Fibroblast of mammary gland (primary cell): ENCODE measurements at places on chromosomes 1 and 21.

- DNase-seq: peak; percentile 85
These were observed 5.5 kb downstream of the AZIN2 start for GRCh38 chr1:33086384-33086850.

DNA sequence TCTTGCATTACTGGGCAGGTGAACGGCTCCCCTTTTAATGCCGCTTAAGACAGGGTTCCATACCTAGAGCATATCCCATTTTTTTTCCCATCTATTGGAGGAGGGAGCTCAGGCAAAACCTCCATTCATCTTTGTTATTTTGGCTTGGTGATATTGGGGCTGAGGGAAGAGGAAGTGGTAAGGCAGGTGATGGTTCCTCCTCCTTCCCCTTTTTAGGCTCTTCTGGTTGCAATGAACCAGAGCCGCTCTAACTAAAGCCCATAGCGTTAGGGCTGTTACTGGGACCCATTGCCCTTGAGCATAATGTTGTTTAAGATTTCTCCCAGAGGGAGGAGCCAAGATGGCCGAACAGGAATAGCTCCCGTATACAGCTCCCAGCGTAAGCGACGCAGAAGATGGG, 21.1 kb downstream of the PYHIN1 start:
- no peak for DNase-seq

- no peak for DNase-seq
These were observed 22.8 kb downstream of the CYYR1 start for GRCh38 chr21:26550326-26550725.

- DNase-seq: no peak
These were observed 10.0 kb downstream of the DRAXIN start for GRCh38 chr1:11701551-11701961.

GRCh38 chr1:221025501-221025900, 146.3 kb downstream of the HLX start:
- peak; percentile 43 for DNase-seq

GRCh38 chr1:67465375-67465774, 35.2 kb upstream of the SERBP1 start:
- no peak for DNase-seq

- no peak for DNase-seq
These were observed 39.0 kb downstream of the PIK3CD start for GRCh38 chr1:9690440-9691107.

DNA sequence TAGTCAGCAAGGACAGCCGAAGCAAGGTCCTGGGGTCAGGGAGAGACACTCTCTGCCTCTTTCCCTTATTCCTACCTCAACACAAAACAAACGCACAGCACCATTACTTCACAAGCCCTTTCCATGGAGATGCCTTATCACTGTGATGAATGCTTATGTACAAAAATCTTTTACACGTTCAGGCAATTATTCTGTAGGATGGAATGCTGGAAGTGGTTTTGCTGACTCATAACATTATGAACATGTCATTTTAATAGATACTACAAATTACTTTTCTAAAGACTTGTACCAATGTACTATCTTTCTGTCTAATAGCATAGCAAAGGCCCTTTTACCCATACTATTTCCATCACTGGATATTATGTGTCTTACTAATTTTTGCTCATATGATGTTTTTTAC, 98.4 kb downstream of the TTLL7 start:
- DNase-seq: peak; percentile 67

GRCh38 chr1:99218999-99219398, 45.3 kb upstream of the PLPPR4 start:
- DNase-seq: no peak

DNA sequence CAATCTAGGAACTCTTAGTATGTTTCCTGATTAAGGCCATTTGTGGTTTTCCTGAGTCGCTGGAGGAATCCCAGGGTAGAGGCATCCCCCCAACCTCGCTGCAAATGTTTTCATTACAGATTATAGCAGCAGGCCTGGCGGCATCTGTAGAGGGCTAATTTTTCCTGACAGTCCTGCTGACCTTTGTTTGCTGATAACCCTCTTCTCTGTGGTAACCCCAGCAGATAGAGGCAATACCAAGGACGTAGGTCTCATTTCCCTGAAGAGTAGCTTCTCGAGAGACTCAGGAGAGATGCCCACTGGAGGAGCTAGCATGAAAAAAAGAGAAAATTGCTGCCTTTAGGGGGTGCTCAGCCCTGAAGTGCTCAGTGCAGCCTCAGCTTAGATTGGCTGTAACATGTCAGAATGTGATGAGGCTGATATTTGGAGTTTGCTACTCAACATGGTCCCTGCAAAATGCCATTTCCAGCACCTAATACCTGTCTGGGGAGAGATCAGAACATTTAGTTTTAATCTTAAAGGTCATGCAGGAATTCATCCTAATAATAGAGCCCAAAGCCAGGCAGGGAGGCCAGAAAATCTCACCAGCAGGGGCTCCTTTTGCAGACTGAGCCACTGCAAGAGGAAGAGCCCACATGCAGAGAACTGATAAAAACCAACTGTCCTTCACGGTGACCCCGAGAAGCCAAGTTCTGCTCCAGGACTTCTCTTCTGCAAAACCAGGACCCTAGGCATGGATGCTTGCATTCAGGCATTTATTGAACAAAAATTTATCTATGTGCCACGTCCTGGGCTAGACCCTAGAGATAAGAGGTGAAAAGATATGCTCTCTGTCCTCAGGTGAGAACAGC, 184.5 kb downstream of the KAZN start:
- DNase-seq: no peak

DNA sequence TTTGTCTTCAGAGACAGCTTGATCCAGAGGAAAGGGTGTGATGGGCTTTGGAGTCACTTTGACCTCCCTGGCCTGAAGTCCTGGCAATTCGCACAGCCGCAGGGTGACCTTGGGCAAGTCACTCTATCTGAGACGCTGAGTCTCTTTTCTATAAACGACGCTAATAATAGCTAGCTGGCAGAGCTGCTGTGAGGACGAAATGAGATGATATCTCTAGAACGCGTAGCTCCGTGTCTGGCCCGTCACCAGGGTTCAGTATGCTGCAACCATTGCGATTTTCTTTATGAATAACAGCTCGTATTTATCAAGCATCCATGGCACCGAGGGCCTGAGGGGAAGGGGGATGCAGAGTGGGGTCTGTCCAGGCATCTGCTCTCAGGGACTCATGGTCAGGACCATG, 58.7 kb downstream of the IGSF21 start:
- no peak for DNase-seq

DNA sequence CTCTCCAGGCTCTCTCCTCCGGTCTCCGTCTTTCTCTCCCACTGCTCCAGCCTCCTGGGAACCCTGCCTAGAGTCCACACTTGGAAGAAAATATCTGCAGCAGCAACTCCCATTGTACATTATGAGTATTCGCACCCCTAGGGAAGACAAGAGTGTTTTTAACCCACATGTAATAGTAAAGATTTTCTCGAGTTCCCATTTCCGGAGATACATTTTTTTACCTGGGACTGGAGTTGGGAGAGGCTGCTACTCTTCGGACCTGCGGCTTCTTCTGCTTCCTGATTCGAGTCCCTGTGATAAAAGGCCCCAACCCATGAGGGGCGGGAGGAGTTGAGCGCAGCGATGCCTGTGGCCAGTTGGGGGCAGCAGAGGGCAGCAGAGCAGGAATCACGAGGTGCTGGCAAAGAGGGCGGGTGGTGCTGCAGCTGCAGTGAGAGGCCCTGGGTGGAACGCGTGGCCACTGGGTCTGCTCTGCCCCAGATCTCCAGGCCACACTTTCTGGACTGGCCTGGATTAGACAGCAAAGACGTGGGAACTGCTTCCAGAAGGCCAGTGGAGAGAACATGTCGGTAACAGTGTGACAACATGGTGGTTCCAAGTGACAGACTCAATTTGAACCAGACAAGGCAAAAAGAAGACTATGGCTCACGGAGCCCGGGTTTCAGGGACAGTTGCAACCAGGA, 221.0 kb upstream of the CSF3R start:
- DNase-seq: peak; percentile 51

DNA sequence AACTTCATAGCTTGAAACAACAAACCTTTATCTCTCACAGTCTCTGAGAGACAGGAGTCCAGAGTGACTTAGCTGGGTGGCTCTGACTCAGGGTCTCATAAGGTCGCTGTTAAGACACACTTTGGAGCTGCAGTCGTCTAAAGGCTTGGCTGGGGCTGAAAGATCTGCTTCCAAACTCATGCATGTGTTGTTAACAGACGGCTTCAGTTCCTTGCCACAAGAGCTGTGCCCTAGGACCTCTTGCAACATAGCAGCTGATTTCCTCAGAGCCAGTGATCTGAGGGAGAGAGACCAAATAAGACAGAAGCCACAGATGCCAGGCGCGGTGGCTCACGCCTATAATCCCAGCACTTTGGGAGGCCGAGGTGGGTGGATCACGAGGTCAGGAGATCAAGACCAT, 176.8 kb downstream of the DISC1 start:
- DNase-seq: peak; percentile 62

- DNase-seq: no peak
These were observed 352.1 kb downstream of the MATN1 start for GRCh38 chr1:30371179-30371788.

GRCh38 chr1:151501474-151501873, 9.7 kb upstream of the CGN start:
- DNase-seq: no peak

DNA sequence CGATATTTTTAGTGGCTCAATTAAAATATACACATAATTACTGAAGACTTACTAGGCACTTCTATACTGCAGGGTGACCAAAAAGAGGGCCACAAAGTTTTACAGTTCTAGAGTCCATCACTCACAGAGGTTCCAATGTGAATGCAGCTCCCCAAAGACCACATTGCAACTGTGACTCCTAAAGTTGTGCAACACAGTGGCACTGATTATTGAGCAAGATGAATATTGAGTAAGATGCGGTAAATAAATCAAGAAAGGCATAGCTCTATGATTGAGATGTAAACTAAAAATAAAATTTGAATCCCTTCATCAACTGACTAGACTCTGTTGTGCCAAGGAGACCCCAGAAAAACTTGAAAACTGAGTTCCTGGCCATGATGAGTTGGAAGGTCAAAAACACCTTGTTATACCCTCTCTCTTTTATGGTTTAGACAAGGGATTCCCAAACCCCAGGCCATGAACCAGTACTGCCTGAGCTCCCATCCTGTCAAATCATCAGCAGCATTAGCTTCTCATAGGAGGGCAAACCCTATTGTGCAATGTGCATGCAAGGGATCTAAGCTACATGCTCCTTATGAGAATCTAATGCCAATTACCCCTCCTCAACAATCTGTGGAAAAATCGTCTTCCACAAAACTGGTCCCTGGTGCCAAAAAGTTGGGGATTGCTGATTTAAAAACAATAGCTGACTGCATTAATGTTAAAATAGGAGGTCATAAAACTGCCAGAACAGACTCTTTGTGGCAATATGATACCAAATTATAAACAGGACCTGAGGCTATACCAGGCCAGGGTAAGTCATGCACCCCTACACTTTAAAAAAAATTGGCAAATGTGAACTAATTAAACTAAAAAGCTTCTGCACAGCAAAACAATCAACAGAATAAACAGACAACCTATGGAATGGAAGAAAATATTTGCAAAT, 94.3 kb downstream of the ADGRL4 start:
- peak; percentile 49 for DNase-seq

- no peak for DNase-seq
These were observed 12.8 kb downstream of the RHOU start for GRCh38 chr1:228748029-228748428.

DNA sequence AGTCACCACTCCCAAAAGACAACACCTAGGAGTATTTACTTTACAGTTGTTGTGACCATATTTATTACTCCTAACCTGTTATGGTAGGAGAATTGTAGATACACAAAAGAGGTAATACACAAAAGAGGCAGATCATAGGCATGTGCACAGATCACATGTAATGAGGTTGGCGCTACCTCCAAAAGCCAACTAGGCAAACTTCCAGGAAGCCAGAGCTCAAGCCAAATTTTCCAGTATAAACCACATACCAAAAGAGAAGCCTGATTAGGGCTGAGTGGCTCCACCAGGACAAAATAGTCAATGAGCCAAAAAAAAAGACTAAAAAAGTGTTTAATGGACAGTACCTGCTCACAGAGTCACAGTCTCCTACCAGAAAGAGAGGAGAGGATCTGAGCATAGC, 195.0 kb upstream of the PBX1 start:
- no peak for DNase-seq
